ENCODE measurements at places on chromosomes 1 and 21.

DNA sequence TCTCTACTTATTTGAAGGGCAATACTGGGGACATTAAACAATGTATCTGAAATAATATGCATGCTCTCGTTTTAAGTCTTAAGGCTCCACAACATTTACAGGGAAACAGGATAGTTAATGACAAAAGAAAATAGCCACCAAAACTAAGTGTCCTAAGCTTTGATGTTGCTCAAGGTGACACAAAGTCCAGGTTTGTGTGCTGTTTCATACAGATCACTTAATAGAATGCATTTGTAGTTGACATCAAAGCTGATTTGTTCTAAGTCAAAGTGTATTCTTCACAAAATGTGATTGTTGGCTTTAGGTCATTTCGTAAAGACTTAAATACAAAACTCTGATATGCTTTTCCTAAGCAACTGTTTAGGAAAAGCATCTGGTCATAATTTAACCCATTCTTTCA, 37.5 kb upstream of the MTR start:
- DNase-seq: no peak

DNA sequence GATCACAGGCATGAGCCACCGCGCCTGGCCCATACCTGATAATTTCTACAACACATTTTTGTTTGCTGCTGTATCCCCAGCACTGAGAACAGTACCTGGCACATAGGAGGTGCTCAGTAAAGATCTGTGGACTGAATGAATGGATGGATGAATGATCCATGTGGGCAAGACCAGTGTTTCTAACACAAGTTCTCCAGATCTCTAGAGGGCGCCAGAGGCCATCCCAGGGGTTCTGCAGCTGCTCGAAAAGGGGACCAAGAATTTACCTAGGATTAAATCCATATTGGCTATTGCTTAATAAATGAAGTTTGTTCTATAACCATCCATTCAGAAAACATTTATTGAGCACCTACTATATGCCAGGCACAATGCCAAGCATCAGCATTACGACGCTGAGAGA, 167.7 kb downstream of the ACTL8 start:
- no peak for DNase-seq

DNA sequence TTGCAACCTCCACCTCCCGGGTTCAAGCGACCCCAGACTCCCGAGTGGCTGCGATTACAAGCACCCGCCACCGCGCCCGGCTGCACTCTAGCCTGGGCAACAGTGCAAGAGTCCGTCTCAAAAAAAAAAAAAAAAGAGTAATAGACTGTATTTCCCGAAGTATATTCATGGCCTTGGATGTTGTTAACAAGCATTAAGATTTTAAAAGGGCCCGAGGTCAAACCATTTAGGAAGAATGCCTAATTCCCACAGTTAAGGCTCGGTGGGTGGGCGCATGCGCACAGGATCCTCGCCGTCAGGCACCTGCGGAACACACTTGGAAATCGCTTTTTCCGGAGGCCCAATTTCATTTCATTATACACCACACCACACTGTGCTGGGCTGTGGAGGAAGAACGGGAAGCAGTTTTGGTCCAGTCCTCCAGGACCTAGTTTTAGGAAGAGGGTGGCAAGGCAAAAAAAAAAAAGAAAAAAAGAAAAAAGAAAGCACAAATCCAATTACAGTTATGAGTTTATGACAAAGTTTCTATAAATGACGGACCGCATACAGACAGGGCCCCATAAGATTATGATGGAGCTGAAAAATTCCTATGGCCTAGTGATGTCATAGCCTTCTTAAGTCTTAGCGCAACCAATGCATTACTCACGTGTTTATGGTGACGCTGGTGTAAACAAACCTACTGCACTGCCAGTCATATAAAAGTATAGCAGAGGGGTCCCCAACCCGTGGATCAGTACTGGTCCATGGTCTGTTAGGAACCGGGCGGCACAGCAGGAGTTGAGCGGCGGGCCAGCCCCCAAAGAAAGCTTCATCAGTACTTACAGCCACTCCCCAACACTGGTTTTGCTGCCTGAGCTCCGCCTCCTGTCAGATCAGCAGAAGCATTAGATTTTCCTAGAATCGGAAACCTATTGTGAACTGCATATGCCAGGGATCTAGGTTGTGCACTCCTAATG, 38.2 kb downstream of the H3-3A start:
- peak; percentile 36 for DNase-seq

DNA sequence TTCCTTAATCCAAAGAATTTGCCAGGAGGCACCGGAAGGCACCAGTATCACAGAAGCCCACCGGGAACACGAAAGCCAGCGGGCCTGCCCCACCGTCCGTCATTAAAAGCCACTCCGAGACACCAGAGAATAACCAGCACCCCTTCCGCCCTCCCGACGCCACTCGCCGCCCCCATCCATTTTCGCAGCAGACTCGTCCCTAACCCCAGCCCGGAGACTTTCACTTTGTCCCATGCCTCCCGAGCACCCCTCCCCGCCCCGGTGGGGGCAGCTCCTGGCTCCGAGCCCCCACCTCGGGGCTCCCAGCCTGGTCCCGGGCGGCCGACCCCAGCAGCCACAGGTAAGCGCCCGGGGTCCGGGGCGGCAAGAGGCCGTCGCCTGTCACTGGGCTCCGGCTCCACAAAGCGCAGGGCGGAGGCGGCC, 105.4 kb downstream of the SLC45A1 start:
- DNase-seq: no peak

DNA sequence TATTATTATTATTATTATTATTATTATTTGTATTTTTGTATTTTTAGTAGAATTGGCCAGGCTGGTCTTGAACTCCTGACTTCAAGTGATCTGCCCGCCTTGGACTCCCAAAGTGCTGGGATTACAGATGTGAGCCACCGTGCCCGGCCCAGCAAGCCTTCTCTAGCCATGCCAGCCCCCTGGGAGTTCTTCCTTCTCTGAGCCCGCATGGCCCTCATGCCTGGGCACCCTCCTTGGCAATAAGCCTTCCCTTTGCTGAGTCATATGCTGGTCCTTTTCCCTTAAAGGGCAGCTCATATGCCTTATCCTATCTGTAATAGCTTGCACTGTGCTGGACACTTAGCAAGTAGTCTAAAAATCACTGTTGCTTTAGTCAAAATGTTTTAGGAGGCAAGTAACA, 8.5 kb upstream of the NBL1 start:
- no peak for DNase-seq

DNA sequence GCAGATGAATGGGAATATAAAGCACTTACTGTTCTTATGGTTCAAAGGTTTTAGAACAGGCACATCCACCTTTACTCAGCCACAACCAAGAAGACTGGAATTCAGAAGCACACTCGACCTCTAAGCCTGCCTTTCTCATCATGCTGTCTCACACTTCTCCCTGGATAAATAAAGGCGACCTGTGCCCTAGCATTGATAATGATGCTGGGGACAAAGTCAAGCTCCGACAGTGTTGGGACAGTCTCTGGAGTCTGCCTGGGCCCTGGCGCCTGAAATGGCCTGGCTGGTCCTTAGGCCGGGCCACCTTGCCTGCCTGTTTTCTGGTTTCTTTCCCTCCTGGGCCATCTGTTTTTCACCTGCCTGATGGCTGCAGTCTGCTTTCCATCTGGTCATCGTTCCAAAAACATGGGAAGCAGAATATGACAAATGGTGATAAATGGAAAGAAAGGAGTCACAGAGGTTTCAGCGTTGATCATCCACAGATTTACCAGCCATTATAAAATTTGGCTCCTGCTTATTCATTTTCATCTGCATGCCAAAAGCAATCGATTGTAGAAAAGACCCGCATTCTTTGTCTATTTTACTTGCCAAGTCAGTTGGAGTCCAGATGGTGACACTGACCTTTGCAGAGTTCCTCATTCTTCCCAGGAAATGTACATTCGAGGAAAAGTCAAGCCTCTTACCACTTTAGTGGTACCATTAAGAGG, 91.2 kb upstream of the KCNJ15 start:
- DNase-seq: no peak

GRCh38 chr1:24392604-24392946, 21.0 kb downstream of the STPG1 start:
- no peak for DNase-seq

- DNase-seq: no peak
These were observed 57.1 kb downstream of the CTH start for GRCh38 chr1:70468180-70468579.

GRCh38 chr1:21247892-21248715, 42.2 kb downstream of the ECE1 start:
- no peak for DNase-seq

GRCh38 chr1:98989556-98989907, 15.1 kb downstream of the PLPPR5 start:
- DNase-seq: no peak

GRCh38 chr1:114152508-114153260, 985 bp downstream of the SYT6 start:
- DNase-seq: no peak

GRCh38 chr1:241707442-241707841, 55.4 kb downstream of the WDR64 start:
- no peak for DNase-seq

DNA sequence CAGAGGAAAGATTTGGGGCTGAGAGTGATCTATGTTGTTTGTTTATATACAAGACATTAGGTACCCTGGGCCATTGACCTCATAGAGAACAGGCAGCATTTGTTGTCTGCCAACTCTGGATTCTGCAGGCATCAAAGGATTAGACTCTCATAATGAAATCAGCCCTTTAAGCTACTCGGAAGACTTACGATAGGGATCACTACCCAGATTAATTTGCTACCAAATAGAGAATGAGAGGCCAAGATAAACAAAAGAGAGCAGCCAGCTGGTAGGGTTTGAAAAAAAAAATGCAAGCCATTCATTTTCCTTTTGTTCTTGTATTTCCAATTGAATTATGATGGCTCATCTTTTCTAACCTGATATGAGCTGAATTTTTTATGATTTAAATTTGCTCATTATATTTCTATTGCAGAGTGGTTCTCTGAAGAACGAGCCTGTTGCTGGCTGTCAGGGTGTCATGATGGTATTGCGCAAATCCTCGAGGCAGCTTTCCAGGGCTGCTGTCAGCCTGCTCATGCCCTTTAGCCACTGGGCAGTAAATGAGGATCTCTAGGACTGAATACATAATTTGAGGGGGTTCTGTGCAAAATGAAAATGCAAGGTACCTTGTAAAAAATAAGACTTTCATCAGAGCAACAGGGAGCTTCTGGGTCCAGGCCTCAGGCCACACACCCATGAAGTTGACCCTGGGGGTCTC, 116.4 kb upstream of the KCNJ15 start:
- no peak for DNase-seq

All from stimulated activated CD4-positive, alpha-beta T cell treated with anti-CD3 and anti-CD28 coated beads, Interleukin-1b, Interleukin-23, amount 100 ng/mL, for 24 hours (primary cell).